Panc1 (cell line): ENCODE measurements at places on chromosomes 1 and 21. TPM values are rescaled to one million over a fixed set of nuclear protein-coding genes. Genes with fewer than 3 reads are reported as not detected.

The MLLT11 gene
- total RNA-seq: 5.0 TPM

GRCh38 chr1:231541842-231542241, 13.4 kb downstream of the TSNAX start:
- H3K27me3 ChIP-seq: no peaks in the 10 kb centered on the region
- H3K27ac ChIP-seq: no peak overlapping the region
- H3K4me1 ChIP-seq: no peaks in the 10 kb centered on the region
- H3K36me3 ChIP-seq: peaks cover 16% of the 10 kb centered on the region
- DNase-seq: no peak
- H3K4me3 ChIP-seq: no peak overlapping the region

GRCh38 chr1:93471911-93472310, 24.0 kb downstream of the FNBP1L start:
- H3K27me3 ChIP-seq: no peaks in the 10 kb centered on the region
- no peak overlapping the region for H3K27ac ChIP-seq
- H3K36me3 ChIP-seq: no peaks in the 10 kb centered on the region
- no peak for DNase-seq
- H3K4me1 ChIP-seq: peaks cover 12% of the 10 kb centered on the region; the same call in 1 of the 2 replicates
- no peak overlapping the region for H3K4me3 ChIP-seq

DNA sequence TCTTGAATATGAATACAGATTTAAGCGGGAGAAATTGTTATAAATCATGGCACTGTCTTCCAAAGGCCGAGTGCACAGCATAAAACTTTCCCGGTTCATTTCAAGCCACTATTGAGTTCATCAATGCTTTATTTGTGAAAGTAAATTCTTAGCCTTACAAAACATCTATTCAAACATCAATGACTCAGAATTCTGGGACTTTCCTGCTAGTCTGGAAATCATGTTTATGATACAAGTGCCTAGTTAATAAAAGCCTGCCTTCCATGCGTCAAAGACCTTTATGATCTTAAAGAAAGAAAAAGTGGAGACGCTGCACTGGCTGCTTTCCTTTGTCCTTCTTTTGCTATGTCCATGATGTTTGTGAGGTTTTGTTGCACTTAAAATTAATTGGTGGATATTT, 137.7 kb downstream of the SETD4 start:
- no peak overlapping the region for H3K4me3 ChIP-seq
- H3K36me3 ChIP-seq: no peaks in the 10 kb centered on the region
- no peaks in the 10 kb centered on the region for H3K4me1 ChIP-seq
